ENCODE measurements at places on chromosomes 3 and 15. TPM values are rescaled to one million over a fixed set of nuclear protein-coding genes. Genes with fewer than 3 reads are reported as not detected.

RNU5B-1 gene
- total RNA-seq, result not detected

RTP3 gene
- total RNA-seq, result not detected

PAQR5 gene
- total RNA-seq, result not detected

PARP9 gene
- total RNA-seq, result 13.6 TPM

TSC22D2 gene
- total RNA-seq, result 6.2 TPM

FETUB gene
- not detected for total RNA-seq

CELSR3 gene
- 0.25 TPM for total RNA-seq

ANKRD63 gene
- total RNA-seq, result not detected
